Right atrium auricular region (tissue), 2 donors: ENCODE measurements at places on chromosomes 2 and 18. TPM values are rescaled to one million over a fixed set of nuclear protein-coding genes. Genes with fewer than 3 reads are reported as not detected.

DNA sequence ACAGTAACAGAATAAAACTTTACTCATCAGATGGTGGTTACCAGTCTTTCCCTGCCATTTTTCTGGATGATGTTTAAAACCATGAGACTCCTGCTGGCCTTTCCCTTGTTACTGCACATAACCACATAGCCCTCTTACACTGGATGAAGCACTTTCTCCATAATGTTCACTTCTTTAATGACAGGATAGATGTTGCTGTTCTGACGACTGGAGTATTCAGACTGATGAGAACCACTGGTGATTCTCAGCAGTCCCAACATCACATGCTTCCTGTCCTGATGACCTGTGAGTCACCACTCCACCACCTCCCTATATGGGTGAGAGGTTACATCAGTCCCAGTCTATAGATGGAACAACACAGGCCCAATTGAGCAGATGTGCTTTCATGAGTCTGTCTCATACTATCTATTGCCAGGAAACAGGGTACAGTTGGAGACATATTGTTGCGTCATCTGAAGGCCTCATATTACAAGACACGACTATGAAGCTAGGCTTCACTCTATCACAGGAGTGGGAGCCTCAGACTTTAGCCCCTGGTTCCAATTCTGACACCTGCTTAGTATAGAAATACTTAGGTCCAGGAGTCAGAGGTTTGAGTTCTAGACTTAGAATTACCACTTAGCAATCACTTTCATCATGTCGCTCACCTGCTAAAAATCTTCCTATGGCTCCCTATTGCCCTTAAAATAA, 145.7 kb upstream of the KLF7 start:
- H3K27ac ChIP-seq, result peak overlapping the region; percentile 41
- peak; percentile 79 for DNase-seq
- H3K36me3 ChIP-seq, result no peaks in the 10 kb centered on the region
- no peak overlapping the region for H3K4me3 ChIP-seq
- H3K4me1 ChIP-seq, result peaks cover 20% of the 10 kb centered on the region

DNA sequence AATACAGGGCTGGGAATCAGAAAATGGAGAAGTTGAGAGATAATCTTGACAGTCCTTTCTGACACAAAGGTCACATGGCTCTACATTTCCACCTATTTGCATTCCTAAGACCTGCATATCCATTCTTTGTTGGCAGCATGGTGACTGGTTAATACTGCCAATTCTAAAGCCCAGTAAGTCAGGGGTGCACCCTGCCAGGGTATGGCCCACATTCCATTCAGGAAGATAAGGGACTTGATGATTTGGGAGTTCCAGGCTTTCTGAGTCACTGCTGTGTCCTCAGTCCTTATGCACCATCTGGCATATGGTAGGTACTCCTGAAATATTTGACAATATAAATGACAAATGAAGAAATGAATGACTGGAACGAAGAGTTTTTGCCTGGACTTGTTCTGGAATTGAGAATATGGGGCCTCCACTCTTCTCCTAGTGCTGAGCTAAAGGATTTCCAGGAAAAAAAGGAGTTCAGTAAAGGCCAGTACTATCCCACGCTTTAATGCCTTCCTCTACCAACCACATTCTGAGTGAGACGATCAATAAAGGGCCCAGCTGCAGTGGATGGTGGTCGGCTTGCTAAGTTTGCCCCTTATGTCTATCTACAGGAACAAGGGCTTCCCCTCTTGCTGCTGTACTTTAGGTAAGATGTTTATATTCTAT, 31.7 kb upstream of the EIF2AK3 start:
- H3K27ac ChIP-seq, result peak overlapping the region; percentile 67
- H3K36me3 ChIP-seq, result no peaks in the 10 kb centered on the region
- peaks cover 28% of the 10 kb centered on the region for H3K4me1 ChIP-seq
- H3K4me3 ChIP-seq, result no peak overlapping the region
- no peak for DNase-seq
- no peaks in the 10 kb centered on the region for H3K27me3 ChIP-seq

The MYO5B gene
- 10.2 TPM for total RNA-seq

The RAB6C gene
- total RNA-seq, result not detected

The CEP192 gene
- total RNA-seq, result 23.7 TPM

The ONECUT2 gene
- 0.04 TPM for total RNA-seq

The BOLL gene
- total RNA-seq, result not detected

The TSHZ1 gene
- 14.5 TPM for total RNA-seq

The ASB18 gene
- 1.9 TPM for total RNA-seq
